Chondrocyte (in vitro differentiated cells): ENCODE measurements at places on chromosomes 1 and 21.

DNA sequence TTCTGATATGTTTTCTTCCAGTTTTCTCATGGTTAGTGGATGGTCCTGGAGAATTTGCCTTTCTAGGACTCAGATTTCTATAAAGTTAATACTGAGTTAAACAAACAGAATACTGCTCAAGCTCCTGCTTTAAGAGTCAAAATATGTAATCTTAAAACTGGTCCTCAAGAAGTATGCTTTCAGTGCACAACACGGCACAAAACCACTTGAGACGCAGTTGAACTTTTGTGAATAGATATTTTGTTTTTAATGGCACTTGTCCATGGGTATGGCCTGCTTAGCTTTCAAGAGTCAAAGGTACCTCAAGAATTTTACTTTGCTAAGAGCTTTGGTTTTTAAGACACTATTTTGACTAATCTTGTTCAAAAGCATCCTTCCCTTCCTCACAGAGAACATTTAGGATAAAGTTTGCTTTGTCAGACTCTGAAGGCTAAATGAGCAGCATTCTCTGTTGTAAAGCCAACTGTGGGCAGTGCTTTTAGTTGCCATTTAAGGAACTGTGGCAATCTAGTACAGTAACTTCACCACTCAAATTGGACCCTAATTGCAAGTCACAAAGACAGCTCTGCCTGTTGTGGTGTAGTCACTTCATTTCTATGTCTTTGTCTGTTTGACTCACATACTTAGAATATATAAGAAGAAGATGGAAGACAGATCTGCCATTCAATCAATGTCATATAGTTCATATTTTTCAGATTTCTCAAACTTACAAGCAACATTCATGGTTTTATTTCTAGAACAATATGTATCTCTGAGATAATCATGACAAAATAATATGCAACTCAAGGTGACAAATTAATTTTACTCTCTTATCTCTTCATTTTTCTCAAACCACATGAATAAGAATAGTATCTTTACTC, 28.8 kb downstream of the SAMD13 start:
- DNase-seq = no peak

DNA sequence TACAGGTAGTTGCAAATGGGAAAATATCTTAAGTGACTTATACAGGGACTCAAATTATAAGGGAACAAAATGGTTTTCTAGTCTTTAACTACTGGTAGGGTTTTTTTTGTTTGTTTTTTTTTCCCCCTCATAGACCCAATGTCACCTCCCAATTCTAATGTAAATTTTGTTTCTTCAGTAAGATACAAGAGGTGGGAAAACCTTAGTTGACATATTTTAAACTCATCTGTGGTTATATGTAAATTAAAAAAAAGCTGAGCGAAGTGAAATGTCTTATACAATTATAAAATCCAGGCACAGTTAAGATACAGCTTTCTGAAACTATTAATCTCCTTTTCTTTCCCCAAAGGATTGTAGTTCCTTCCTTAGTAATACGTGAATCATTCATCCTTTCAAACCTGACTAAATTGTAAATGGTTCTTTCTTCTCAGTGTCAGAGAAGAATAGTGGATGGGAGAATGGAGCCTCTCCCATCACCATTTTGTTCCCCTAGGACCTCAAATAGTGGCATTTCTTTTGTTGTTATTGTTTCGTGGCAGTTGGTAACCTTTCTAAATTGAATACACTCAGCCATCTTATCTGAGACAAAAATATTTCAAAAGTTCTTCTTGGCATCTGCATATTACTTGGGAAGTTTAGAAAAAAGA, 11.2 kb downstream of the TSEN15 start:
- no peak for DNase-seq

DNA sequence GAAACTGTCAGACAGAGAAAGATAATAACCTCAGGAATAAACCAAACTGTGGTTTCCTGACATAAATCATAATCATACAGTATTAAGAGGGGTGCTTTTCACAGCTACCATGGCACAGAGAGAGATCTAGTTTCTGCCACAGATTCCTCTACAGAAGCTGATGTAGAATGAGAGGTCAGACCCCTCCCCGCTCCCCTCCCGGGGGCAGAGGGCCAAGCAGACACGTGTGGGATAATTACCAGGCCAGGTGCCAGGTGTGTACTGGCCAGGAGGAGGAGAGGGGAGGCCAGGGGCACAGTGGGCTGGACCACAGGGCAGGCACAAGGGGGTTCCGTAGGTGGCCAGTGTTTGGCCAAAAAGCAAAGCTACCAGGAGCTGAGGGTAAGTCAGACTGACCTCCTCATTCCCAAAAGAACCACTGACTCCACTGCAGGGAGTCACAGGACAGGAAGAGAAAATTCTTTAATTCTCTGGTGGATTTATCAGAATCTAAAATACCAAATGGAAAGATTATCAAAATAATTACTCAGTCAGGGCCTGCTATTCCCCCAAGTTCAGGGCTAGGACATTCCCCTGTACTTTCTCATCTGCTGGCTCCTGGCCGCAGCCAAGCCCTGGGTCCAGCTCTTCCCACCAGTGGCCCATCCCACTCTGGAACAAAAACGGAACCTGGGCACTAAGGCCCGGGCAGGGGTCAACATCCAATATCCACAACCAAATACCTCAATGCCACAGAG, 30.0 kb downstream of the C2CD2 start:
- no peak for DNase-seq

- DNase-seq = no peak
These were observed 109.0 kb downstream of the SIK1 start for GRCh38 chr21:43317959-43318358.

- no peak for DNase-seq
These were observed 22.0 kb upstream of the DISP3 start for GRCh38 chr1:11456965-11457364.

- no peak for DNase-seq
These were observed 127.0 kb upstream of the MROH9 start for GRCh38 chr1:170808216-170808885.

- DNase-seq = peak; percentile 75
These were observed 4.4 kb upstream of the C2CD2 start for GRCh38 chr21:41957991-41958766.

- peak; percentile 99 for DNase-seq
These were observed at the start of gene ZBTB48 for GRCh38 chr1:6579374-6580118. ZBTB48 (plus strand) TSS chr1:6579994; CDS start chr1:6580610, 616 bp downstream.

- DNase-seq = no peak
These were observed 236.5 kb upstream of the JUN start for GRCh38 chr1:59020151-59020997.

GRCh38 chr1:65479554-65480204, 59.2 kb downstream of the LEPR start:
- DNase-seq = no peak

- DNase-seq = no peak
These were observed 37.8 kb upstream of the PSEN2 start for GRCh38 chr1:226832613-226833012.

GRCh38 chr21:45054927-45055612, 19.3 kb upstream of the ADARB1 start:
- peak; percentile 77 for DNase-seq

DNA sequence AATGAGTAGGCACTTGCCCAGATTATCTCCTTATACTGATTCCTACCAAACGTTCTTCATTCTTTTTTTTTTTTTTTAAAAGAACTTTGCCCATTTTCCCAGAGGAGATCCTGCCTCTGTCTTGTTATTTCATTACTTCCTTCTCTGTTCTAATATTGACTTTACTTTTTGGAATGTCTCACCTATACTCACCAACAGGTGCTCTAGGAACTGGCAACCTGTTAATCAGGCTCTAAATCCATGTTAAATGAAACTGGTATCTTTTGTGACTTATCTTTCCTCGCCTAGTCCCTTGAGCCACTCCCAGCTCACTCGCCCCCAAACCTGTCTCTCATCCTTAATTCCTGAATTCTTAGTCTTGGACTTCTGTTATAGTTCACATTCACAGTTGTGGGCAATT, 1.2 kb upstream of the CRCT1 start:
- no peak for DNase-seq

DNA sequence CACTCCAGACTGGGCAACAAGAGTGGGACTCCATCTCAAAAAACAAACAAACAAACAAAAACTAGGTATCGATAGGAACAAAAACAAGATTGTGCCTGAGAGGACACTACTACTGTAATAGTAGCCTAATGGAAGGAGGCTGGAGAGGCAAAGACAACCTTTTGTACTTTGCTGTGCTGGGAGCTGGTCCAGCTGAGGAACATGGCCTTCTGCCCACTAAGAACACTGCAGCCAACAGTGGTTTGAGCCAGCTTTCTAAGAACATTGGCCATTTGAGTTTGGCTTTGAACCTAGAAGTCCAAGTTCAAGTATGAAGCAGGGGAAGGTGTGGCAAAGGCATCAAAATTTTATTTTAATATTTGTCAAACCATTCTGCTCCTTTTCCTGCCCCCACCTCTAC, 22.7 kb upstream of the RGS8 start:
- no peak for DNase-seq

GRCh38 chr1:63787875-63788274, 14.1 kb downstream of the ROR1 start:
- DNase-seq = no peak

DNA sequence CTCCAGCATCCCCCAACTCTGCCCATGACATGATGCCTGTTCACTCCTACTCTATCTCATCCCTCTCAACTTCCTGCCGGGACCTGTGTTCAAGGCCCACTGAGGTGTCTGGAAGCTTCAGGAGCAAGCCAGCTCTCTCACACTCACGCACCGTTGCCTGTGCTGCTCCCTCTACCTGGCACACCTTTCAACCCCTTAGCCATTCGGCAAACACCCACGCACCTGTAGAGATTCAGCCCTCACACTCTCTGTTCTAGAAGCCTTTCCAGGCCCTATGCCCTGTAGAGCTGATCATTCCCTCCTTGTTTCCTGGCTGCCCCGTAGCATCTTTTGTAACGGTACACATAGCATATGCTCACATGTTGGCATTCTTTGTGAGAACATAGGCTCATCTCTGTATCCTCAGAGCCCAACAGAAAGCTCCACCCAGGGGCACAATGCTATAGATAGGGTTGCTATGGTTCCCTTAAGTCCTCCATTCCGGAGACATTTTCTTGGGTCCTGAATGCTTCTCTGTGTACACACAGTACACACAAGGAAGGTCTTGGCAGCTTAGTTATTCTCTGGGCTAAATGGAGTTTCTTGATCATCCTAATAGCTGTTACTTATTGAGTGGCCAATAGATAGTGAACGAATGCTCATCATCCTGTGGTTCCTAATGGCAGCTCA, 1.3 kb downstream of the C8B start:
- no peak for DNase-seq

- DNase-seq = no peak
These were observed 423.3 kb upstream of the OLFM3 start for GRCh38 chr1:102420034-102420433.

GRCh38 chr1:167412072-167412471, 106.3 kb downstream of the CD247 start:
- DNase-seq = no peak

GRCh38 chr1:209672705-209673630, 2.2 kb upstream of the G0S2 start:
- no peak for DNase-seq

DNA sequence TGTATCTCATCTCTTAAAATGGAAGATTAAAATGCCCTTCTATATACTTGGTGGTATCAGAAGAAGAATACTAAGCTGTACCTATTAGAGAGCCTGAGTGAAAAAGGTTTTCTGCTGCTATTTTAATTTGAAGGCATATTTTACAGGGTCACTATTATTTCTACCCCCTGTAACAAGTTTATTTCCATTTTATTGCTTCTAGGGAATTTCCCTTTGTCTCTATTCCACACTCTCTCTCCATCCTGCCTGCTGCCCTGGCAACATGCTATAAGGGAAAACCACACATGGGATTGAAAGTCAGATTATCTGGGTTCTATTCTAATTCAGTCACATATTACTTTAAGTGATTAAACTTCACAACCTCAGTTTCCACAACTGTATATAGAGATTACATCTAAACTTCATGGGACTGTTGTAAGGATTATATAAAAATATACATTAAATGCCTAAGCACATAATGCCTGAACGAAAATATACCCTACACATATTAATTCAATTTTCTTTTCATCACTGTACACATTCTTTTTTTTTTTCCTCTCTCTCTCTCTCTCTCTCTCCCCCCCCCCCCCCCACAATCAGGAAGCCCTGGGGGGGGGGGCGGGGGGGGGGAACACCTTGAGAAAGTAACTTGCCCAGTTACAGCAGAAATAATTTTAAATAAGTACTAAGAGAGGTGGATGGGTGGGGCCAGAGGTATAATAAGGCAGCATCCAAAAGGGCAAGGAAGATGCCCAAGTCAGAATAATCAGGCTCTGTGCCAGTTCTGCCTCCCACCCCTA, 51.5 kb downstream of the LUZP1 start:
- no peak for DNase-seq

DNA sequence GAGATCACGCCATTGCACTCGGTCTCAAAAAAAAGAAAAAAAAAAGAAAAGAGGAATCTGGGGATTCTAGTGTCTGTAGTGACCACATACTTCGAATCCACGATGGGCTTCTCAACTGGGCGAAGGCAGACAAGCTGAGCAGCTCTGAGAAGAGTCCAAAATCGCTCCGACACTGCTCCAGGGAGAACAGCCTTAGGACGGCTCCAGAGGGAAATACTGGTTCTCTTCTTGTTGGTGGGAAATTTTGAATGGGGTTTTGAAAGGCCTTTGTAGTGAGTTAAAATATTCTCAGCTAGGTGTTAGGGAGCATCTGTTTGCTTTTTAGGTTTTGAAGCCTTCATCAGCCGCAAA, 18.3 kb upstream of the HJV start:
- DNase-seq = no peak

GRCh38 chr1:14815175-14815877, 216.8 kb downstream of the KAZN start:
- no peak for DNase-seq

DNA sequence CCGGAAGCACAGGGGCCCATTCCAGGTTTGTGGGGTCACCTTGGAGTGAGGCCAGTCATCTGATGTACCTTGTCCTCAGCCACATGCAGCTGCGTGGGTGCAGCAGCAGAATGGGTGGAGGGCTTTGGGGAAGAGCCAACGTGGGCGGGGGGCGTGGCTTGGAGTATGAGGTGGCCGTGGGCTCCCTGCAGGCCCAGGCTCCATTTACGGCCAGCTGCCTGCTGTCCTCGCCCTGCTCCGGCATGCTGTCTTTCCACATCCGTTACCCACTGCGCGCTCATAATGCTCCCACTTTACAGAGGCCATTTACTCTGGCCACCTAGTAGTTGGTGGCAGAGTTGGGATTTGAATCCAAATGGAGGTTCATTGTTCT, 27.8 kb upstream of the TINAGL1 start:
- no peak for DNase-seq

GRCh38 chr1:26827663-26828062, 1.2 kb downstream of the ZDHHC18 start:
- DNase-seq = no peak

GRCh38 chr1:205792481-205792881, 17.2 kb upstream of the RAB29 start:
- DNase-seq = no peak

- DNase-seq = no peak
These were observed 35.4 kb downstream of the VANGL1 start for GRCh38 chr1:115677182-115677555.

- DNase-seq = no peak
These were observed 457 bp downstream of the TRAPPC3 start for GRCh38 chr1:36148821-36149236.

- DNase-seq = no peak
These were observed 101.4 kb downstream of the BEND5 start for GRCh38 chr1:48675251-48675650.
